ENCODE measurements at places on chromosomes 6 and 20. TPM values are rescaled to one million over a fixed set of nuclear protein-coding genes. Genes with fewer than 3 reads are reported as not detected.

The SLC35D3 gene
- not detected for total RNA-seq

The MACROD2 gene
- total RNA-seq = 2.4 TPM

The SLC22A2 gene
- not detected for total RNA-seq

The PRPH2 gene
- total RNA-seq = not detected

The CLIC5 gene
- total RNA-seq = 0.14 TPM
